ENCODE measurements at places on chromosomes 3 and 15. TPM values are rescaled to one million over a fixed set of nuclear protein-coding genes. Genes with fewer than 3 reads are reported as not detected.

DNA sequence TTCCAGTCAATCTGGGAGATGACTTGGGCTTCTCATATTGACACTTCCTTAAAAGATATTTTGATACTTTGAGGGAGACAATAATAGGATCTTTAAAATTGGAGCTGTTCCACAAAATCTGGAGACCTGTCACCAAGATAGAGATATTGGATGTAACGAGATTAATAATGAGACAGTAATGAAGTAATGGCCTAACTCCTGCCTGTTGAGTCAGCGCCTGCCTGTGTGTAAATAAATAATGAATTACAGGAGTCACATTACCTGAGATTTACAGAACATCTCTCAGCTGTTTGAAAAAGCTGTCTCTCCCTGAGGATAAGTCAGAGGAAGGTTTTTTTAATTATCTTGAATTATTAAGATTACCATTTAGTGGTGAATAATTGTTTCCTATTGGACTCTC lies 43.8 kb upstream of the MITF start:
- DNase-seq: no peak

- DNase-seq: no peak
These were observed 76.8 kb downstream of the CPNE4 start for GRCh38 chr3:131957980-131958379.

DNA sequence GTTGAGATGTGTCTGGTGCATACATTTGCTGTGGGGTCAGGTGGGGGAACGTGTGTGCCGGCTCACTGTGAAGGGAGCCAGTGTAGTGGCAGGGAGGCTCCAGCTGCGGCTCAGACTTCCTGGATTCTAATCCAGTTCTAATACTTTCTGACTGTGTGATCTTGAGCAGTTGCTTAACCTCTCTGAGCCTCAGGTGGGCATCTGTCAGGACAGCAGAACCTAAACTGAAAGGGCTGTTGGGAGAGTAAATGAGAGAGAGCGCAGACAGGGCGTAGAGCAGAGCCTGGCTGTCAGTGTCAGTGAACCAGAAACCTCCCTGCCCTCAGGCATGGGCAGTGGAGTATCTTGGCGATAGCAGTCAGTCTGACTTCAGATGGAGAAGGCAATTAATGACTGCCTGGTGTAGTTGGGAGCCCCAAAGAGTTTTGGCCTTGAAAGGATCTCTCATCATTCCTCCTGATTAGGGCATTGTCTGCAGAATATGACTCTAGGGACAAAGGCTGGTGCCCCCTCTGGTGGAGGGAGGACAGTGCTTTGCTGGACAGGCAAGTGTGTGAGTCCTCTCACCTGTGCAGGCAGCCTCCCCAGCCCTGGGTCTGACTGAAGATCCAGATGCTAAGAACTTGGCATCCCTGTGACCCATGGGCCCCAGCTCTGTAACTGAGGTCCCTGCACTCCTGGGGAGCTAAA lies 9.6 kb downstream of the KBTBD13 start:
- DNase-seq: no peak

GRCh38 chr15:63977119-63977518 lies 69.2 kb downstream of the DAPK2 start:
- no peak for DNase-seq

GRCh38 chr3:134473868-134474546 lies 11.8 kb downstream of the ANAPC13 start:
- DNase-seq: peak; percentile 63

- no peak for DNase-seq
These were observed 176.6 kb upstream of the TRIM42 start for GRCh38 chr3:140501061-140501769.

DNA sequence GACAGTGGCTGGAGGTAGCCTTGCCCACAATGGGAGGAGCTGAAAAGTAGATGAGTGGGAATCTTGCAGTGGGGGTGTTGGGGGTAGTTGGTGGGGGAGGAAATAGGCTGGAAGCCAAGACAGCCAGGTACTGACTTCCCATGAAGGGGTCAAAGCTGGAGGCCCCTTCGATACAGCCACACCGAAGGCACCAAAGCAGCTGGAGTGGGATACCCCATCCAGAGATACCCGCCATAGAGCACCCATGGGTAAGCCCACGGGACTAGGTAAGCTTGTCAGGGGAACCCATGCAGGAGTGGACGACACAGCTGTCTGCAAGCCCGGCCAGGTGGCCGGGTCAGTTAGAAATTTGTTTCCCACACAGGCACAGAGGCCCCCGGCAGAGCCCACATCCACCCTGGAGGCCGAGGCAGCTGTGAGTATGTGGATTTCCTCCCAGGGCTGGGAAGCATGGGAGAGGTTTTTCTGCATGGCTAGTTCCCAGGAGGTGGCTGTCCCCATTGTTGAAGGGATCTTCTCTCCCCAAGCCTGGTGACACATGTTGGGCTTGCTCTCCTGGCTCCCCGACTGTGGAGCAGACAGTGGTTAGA lies 28.6 kb downstream of the PRR23E start:
- DNase-seq: no peak

GRCh38 chr3:159091936-159092335 lies 290.1 kb downstream of the MFSD1 start:
- no peak for DNase-seq

DNA sequence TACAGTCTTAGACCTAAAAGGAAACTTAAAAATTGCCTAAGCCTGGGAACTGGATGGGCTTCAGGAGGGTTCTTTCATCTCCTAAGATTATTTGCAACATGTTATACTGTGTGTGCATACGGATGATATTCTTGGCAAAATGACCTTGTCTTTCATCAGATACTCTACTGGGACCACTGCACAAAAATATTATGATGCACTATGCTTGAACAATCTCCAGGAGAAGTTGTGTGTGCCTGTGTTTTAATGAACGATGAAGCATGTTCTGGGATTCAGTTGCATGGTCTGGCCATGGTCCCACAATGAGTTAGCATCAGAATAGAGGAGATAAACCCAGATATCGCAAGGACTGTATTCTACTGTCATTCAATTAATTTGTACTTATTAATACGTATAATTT lies 68.7 kb downstream of the GAP43 start:
- no peak for DNase-seq

- no peak for DNase-seq
These were observed 140.4 kb upstream of the ATP2B2 start for GRCh38 chr3:10645800-10646199.

DNA sequence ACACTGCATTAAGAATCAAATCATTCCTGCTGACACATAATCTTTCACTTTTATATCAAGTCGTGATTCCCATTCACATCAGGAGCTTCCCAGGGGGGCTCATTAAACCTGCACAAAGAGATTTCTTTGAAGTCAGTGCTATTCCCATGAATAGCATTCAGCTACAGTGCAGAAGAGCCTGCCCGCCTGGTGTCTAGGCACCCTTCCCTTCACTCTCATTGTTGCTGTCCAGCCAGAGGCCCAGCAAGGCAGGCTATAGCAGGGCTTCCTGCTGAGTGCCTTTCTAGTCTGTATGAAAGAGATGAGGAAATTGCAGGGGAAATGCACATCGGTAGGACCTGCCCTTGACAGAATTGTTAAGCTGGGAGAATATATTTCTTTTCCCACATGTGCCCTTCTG lies 4.5 kb upstream of the GJD2 start:
- DNase-seq: no peak

DNA sequence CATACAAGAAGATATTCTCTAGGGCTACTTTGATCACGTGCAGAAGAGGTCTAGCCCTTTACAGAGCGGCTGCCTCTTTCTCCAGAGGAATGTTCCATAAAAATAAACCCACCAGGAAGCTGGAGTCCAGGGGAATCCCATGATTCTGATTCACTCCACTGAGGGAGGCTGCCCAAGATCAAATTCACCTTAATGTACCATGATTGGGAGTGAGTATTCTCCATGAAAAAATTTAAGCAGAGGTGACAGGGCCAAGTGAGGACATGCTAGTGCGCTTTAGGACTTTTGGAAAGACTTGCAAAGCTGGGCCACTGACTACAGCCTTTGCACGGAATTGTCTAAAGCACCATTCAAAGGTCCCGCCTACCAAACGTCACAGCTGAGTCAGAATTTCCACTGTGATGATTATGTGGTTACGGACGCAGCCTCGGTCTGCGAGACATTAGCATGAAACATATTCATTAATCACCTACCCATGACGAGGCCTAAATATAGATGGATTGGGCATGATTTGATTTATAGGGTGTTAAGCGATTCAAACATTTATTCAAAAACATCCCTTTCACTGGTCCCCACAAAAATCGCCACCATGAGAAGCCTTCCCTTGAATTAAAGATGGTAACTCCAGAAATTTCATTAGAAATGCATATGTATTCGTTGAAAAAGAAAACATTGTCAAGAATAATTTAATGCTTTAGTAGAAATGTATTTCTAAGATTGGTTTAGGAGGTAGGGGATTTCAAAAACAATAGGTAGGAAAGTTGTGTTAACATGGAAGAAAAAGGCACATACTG lies 152.6 kb downstream of the GREM1 start:
- no peak for DNase-seq

DNA sequence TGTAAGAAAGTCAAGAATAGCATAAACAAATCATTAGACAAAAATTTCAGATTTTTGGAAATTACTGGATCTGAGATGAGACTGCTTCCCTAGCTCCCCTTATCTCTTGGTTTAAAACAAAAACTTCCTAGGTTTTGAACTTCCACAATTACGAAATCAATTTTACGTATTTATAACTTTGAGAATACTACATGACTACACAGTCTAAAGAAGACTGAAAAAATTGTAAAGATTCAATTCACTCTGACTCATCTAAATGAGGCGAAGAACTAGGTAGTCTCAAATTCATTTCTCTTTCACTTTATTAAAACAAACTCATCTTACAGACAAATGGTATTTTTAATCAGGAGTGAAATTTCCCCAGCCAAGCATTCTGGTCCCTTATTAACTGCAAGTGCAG lies 10.3 kb downstream of the CCDC54 start:
- DNase-seq: no peak

- DNase-seq: no peak
These were observed 152.0 kb downstream of the OPA1 start for GRCh38 chr3:193744822-193745684.

GRCh38 chr3:45509038-45509767 lies 85.3 kb upstream of the LIMD1 start:
- no peak for DNase-seq

GRCh38 chr15:43913026-43913780 lies 86.4 kb downstream of the WDR76 start:
- peak; percentile 37 for DNase-seq

FAM219B gene
- 52.4 TPM for polyA plus RNA-seq

RAB6B gene
- 17.8 TPM for polyA plus RNA-seq

ANP32A gene
- polyA plus RNA-seq: 283 TPM

CTXN2 gene
- 0.10 TPM for polyA plus RNA-seq

PLA1A gene
- polyA plus RNA-seq: 6.0 TPM

GATM gene
- 239 TPM for polyA plus RNA-seq

CFAP161 gene
- polyA plus RNA-seq: 0.65 TPM
